ENCODE measurements at places on chromosomes 16 and 17. TPM values are rescaled to one million over a fixed set of nuclear protein-coding genes. Genes with fewer than 3 reads are reported as not detected.
A peak's percentile ranks its signal among the peaks of the same experiment; 100 is the strongest.

The ENPP7 gene
- total RNA-seq = 0.50 TPM

The FGF11 gene
- total RNA-seq = 16.9 TPM

DNA sequence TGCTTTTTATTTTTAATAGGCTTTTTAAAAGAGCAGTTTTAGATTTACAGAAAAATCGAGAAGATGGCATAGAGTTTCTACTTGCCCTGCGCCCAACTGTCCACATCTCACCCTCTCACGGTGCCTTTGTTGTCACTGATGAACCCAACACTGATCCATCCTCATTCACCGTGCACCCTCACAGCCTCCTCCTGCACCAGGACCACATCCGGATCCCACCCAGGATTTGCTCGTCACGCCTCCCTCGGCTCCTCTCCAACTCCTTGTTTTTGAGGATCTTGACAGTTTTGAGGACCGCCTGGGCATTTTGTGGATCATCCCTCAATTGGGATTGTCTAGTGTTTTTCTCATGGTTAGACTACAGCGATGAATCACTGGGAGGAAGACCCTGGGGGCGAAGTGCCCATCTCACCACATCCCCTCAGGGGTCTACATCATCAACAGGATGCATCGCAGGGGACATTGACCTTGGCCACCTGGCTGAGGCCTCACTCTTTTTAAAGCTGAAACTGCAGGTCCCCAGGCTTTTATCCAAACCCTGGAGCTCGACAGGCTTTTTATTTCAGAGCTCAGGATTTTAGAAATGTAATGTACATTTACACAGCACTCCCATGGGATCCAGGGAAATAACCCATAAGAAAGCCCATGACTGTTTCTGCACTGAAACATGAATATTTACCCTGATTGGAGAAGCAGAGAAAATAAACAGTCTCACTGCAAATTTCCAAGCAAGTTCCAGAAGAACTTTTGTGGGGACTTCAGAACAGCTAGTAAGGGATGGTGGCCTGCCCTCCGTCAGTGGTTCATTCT lies 71.8 kb upstream of the ZNF469 start:
- no peak for ATAC-seq

- no peak for ATAC-seq
Observed at GRCh38 chr17:66813296-66813695, 21.6 kb upstream of the CACNG5 start.

- ATAC-seq = no peak
Observed at GRCh38 chr17:49931416-49932137, 37.4 kb upstream of the DLX4 start.

DNA sequence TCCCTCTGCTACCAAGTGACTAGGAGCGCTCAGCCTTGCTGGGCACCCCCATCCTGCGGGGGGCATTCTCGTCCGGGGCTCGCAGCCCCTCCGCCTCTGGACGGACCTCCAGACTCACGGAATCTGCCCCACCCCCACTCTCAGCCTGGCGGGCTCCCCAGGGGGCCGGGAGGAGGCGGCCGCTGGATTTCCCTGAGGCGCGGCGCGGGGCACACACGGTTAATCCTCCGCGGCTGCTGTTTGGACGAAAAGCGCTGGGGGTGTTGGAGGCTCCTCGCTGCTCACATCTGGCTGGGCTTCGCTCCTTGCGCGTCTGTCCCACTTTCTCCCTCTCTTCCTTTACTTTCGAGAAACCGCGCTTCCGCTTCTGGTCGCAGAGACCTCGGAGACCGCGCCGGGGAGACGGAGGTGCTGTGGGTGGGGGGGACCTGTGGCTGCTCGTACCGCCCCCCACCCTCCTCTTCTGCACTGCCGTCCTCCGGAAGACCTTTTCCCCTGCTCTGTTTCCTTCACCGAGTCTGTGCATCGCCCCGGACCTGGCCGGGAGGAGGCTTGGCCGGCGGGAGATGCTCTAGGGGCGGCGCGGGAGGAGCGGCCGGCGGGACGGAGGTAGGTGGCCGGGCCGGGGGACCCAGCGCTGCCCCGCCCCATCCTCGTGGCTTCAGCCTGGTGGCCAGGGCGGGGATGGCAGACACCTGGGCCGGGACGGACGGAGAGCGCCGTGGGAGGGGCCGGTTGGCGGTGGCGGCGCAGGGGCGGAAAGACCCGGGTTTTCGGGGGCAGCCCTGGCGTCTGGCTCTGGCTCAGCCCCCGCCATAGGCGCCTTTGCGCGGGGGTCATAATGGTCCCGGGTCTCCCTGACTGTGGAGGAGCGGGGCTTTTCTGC lies at the start of gene C1QTNF1:
Gene C1QTNF1, plus strand, starts transcription at position 284 of the 886 bp plus-strand sequence. CDS start 19,800 bp downstream, outside the sequence.
- peak; percentile 80 for ATAC-seq

GRCh38 chr16:14409563-14409962 lies 220.5 kb downstream of the PARN start:
- no peak for ATAC-seq

DNA sequence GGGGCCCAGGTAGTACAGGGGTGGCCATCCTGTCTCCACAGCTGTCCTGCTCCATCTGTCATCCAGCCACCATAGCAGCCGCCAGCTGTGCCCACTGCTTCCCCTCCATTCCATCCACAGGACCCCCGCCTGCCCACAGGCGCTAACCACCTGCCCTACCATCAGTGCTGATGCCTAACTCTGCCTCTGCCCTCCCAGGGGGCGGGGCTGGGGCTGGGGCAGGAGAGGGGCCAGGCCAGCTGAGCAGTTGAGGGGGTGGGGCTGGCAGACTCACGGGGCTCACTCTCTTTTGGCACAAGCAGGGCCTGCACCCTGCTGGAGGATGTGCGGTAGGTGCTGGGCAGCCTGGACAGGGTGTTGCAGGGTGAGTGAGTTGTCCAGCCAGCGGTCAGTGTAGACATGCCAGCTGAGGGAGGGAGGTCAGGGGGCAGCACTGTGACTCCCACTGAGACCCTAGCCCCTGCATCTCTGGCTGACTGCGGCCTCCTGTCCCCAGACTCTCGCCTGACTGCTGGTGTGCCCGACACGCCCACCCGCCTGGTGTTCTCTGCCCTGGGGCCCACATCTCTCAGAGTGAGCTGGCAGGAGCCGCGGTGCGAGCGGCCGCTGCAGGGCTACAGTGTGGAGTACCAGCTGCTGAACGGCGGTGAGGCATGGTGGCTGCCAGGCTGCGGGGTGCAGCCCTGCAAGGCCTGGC lies 9.6 kb downstream of the GALK1 start:
- ATAC-seq = no peak

DNA sequence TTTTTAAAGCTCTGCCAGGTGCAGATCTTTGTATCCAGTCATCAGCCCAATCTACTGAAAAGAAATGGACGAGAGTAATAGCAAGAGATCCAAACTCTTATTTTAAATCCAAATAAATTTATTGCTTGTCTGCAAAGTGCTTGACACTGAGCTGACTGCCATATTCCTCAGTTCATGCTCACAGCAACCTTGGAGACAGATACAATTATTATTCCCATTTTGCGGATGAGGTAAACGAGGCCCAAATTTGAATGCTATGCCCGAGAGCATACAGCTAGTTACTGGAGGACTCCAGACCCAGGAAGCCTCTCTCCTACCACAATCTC lies 620 bp downstream of the NOB1 start:
- no peak for ATAC-seq

DNA sequence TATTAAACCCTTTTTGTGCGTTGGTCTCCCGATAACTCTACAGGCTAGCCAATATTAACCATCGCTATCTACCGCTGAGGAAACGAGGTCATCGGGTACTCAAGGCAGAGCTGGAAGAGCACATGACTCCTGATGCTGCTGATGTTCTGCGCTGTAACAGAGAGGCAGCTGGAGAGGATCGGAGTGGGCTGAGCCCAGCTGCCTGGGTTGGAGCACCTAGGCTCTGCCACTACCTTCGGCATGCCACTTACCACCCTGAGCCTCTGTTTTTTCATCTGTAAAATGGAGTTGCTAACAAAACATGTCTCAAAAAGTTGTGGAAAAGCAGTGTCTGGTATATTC lies 432 bp upstream of the SLC46A1 start:
- ATAC-seq = peak; percentile 38

The HSPB9 gene
- 0.13 TPM for total RNA-seq

DNA sequence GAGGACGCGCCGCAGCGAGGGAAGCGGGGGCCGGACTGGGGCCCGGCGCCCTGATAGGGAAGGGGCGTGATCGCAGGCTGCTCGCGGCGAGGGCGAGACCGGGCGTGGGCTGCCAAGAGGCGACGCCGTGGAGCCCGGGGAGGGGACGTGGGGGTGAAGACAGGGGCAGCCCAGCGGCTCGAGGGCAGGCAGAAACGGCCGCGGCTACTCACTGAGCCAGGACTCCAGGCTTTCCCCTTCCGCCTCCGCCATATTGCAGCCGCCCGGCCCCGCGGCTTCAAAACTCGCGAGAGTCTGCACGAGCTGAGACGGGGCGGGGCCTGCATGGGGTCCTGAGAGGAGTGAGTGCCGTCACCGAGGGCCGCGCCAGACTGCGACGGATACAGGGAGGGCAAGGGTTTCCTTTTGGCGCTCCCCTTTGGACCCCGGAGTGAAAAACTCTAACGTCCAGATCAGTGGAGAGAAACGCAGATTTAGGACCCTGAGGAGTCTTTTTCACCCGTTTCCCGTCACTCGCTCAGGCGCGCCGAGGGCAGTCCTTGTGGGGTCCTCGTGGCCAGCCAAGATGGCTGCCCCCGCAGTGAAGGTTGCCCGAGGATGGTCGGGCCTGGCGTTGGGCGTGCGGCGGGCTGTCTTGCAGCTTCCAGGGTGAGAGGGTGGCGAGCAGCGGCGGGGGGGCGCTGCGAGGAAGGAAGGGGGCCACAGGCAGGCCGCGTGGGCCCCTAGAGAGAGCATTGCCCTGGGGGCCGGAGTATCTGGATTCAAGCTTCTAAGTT lies at the start of the genes GGA3 and MRPS7:
Gene GGA3, minus strand, starts transcription at position 271 of the 776 bp plus-strand sequence. Its CDS starts 19 bp downstream, at position 252.
Gene MRPS7, plus strand, starts transcription at position 544 of the 776 bp plus-strand sequence. Its CDS starts 22 bp downstream, at position 566.
- peak; percentile 91 for ATAC-seq

The TP53TG3 gene
- not detected for total RNA-seq

The ABCC1 gene
- total RNA-seq = 84.0 TPM

GRCh38 chr16:30380803-30381208 lies 1.6 kb downstream of the SEPTIN1 start:
- ATAC-seq = no peak

The CCL7 gene
- not detected for total RNA-seq

The COX6A2 gene
- total RNA-seq = not detected

- no peak for ATAC-seq
Observed at GRCh38 chr17:40418428-40418706, 671 bp upstream of the TOP2A start.

GRCh38 chr16:63244631-63245030 lies 1208.4 kb upstream of the CDH8 start:
- no peak for ATAC-seq

The CLDN7 gene
- 0.52 TPM for total RNA-seq

The HOXB8 gene
- not detected for total RNA-seq

The HLF gene
- 21.7 TPM for total RNA-seq

The SOX8 gene
- total RNA-seq = 3.8 TPM

DNA sequence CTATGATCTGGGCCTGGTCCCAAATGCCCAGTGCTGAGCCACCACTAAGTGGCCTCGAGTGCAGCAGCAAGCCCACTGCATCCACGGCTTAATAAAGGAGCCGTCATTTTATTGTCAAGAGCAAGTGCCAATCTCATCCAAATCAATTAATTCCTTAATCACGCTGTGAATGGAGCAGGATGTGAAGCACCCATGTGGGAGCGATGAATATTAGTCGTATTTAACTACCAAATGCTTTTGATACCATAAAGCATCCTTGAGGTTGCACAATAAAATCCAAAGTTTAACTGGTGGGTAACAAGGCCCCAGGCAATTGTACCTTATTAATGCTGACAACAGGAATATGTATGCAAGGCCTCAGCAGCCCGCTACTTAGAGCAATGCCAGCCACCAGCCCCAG lies 226.0 kb upstream of the C16orf82 start:
- no peak for ATAC-seq

DNA sequence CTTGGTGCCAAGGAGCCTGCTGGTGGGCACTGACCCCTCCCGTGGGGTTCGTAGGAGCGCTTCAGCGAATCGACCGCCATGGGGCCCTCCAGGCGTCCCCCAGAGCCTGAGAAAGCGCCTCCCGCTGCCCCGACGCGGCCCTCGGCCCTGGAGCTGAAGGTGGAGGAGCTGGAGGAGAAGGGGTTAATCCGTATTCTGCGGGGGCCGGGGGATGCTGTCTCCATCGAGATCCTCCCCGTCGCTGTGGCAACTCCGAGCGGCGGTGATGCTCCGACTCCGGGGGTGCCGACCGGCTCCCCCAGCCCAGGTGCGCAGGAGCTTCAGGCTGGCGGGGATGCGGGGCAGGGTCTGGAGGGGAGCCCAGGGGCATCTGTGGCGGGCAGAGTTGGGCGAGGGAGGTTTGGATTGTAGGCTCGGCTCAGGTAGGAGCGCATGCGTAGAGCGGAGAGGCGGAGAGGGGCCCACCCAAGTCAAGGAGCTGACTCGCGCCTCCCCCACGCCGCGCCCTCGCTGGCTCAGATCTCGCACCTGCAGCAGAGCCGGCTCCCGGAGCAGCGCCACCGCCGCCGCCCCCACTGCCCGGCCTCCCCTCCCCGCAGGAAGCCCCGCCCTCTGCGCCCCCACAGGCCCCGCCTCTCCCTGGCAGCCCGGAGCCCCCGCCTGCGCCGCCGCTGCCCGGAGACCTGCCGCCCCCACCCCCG lies 19.8 kb downstream of the FMNL1 start:
- no peak for ATAC-seq

DNA sequence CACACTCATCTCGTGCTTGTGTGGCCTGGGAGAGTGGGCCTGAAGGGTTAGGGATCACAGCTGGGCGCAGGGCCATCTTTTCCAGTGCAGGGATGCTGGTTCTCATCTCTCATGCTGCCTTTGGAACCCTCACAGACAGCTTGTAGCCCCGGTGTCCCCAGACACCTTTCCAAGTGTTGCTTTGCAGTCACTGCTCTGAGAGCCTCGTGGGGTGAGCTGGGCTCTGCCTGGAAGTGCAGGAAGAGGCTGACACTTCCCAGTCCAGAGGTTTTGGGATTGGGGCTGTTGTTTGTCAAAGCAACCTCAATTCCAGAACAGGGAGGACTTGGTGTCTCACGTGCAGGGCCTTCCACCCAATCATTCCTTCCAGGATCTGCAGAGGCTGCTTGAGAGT lies 28.2 kb downstream of the TBX4 start:
- ATAC-seq = no peak

The SOX9 gene
- total RNA-seq = not detected

The ERBB2 gene
- total RNA-seq = 3.4 TPM

- no peak for ATAC-seq
Observed at GRCh38 chr16:85380905-85381737, 232.0 kb upstream of the GSE1 start.

The CDRT15 gene
- total RNA-seq = not detected

The EMP2 gene
- total RNA-seq = 0.16 TPM

The CDT1 gene
- 141 TPM for total RNA-seq

The DNAAF1 gene
- not detected for total RNA-seq

DNA sequence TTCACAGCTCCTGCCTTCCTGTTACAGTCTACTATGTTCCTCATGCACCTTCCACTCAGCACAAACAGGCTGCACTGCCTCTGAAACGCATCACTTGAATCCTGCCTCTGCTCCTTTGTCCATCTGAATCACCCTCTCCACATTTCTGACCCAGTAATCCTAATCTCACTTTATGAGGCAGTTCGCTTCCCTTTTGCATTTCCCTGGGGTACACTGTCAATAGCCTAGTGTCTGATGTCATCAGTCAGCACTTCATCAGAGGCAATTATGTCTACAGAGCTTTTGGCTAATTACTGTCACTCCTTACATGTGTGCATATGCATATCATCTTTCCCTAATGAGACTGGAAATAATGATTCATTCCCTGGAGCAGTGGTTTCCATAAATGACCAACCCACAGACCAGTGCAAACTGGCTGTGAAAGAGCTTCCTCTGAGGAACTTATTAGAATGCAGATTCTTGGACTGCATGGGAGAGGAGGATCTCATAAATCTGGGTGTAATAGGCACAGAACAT lies 23.6 kb downstream of the CA4 start:
- ATAC-seq = peak; percentile 49
